ENCODE measurements at places on chromosomes 2 and 18. TPM values are rescaled to one million over a fixed set of nuclear protein-coding genes. Genes with fewer than 3 reads are reported as not detected.

Gene ACSL3
- 195 TPM for total RNA-seq

GRCh38 chr2:75431763-75432162 is 129.0 kb downstream of the EVA1A start:
- DNase-seq = no peak

GRCh38 chr2:237603049-237603717 is 12.6 kb upstream of the RAB17 start:
- DNase-seq = no peak

Gene FOXI3
- total RNA-seq = not detected

DNA sequence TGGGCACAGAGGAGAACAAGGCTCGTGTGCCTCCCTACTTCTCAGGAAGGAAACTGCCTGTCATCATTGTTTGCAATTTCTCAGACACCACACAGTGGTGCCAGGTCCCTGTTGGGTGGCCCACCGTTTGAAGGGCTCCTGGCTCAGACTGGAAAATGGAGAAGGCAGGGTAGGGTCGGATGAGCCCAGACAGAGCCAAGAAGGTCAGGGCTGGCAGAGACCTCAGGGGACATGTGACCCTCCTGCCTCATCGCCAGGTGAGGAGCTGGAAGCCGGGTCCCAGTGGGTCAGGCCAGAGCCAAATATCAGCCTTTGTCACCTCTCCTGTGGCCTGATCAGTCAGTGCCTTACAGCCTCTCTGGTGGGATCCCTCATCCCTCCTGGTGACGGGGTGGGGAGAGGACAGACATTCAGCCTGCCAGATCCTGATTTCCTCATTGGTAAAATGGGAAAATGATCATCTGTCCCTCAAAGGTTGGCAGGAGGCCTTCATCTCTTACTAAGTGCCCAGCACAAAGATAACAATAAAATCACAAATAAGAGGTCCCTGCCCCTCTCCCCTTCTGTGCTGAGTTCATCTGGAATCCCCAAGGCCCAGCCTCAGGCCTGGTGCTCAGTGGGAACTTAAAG is 117.6 kb downstream of the CAPN13 start:
- DNase-seq = no peak

Gene ERCC3
- 43.8 TPM for total RNA-seq

DNA sequence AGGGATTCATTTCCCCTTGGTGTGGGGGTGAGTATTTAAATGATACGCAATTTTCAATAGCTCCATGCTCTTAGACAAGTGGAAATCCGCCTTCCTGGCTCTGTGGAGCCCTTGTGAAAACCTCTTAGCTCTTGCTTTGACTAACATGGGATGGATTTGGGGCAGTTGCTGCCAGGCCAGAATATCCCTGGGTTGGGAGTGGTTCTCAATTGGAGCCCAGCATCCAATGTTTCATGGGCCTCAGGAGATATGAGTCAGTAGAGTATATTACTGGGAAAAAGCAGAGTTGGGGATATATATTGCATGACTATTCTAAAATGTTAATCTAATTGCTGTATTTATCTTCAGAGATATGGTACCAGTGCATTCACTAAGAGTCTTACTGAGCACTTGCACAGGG is 104.4 kb upstream of the IL1R2 start:
- no peak for DNase-seq

Gene ATP6V1C2
- total RNA-seq = under 0.01 TPM

Gene ANKRD30B
- 1.9 TPM for total RNA-seq

Gene ANKRD12
- 32.0 TPM for total RNA-seq

DNA sequence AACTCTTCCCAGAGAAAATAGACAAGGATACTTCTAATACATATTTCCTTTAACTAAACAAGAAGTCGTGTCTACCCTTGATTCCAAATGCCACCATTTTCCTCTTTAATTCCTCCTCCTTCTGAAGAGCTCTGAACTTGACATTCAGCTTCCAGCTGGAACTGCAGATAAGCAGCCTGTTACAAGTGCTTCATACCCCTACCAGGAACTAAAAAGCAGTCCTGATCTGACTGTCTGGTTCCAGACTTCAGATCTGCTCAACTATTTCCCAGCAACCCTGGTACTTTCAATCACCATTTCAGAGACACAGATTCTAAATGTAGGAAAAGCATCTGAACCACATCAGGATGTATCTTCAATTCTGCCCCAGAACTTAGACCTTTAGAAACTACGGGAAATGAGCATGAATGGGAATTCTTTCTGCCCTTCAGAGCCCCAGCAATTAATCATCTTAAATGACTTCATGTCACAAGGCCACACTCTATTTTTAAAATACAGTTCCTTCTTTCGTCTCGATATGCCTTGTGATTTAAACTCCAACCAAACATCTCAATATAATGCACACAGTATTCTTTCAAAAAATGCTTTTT is 159.5 kb downstream of the L3MBTL4 start:
- DNase-seq = no peak

DNA sequence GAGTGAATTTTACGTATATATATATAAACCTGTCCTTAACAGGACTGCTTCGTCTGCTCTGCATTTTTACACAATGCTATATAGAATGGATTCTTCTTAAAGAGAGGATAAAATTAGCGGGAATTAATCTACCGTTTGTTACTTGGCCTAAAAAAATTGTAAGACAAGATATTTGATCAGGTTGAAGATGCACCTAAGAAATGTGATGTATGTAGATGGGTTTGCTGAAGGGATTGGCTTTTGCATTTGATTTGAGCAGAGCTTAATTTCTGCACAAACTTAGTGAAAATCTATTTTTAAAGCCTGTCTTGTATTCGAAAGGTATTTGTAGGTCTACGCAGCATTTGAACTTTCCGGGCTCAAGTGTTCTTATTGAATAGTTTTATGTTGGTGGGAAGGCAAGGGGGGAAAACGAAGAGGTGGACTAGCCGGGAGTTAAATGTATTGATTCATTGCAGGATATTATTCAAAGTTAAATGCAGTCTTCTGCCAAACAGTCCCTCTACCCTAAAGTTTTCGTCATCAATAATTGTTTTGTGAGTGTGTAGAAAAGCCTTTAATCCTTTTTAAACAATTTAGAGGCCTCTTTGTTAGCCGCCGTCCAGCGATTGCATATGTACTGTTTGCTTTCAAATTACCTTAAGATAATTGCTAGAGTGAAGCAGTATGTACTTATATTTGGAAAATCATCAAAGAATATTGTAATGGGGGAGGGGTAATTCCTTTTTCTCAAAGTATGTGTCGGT is 1.2 kb downstream of the PPP1CB start:
- no peak for DNase-seq

- DNase-seq = peak; percentile 76
These were observed 88.1 kb upstream of the KLF7 start for GRCh38 chr2:207253666-207254345.

GRCh38 chr18:2984703-2985261 is 28.2 kb downstream of the LPIN2 start:
- DNase-seq = no peak

GRCh38 chr2:4930704-4931103 is 761.5 kb upstream of the SOX11 start:
- no peak for DNase-seq

- peak; percentile 41 for DNase-seq
These were observed 114.1 kb downstream of the ZNF516 start for GRCh38 chr18:76380791-76381405.

GRCh38 chr18:80109676-80110078 is 615 bp downstream of the ADNP2 start:
- peak; percentile 56 for DNase-seq

DNA sequence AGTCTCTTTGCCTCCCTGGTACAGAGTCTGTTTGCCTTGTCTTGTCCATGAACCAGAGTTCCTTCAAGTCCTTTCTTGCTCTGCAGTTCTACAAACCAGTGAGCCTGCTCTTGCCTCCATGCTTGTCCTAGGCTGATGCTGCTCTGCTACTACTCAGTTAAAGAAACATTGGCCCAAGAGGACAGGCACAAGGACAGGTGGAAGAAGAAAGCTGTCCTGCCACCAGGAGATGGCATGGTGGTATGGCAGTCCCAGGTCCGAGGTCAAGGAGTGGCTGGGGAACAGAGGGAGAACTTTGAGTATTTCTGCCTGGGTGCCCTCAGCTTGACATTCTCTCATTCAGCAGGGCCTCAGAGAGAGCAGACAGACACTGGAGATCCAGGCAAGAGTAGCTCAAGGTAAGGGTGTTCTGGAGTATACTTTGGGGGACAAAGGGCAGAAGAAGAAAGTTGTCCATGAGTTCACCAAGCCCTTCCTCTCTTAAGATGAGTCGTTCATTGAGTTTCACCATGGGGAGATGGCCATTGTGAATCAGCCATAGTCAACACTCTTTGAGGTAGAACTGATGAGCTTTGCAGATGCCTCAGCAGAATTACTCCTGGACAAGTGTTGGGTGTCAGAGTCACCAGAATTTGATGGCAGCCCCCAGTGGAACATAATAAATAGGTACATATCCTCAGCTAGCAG is 20.4 kb downstream of the TTC32 start:
- no peak for DNase-seq

Gene STAMBP
- total RNA-seq = 22.9 TPM

GRCh38 chr18:74281980-74282754 is 9.6 kb downstream of the CYB5A start:
- peak; percentile 72 for DNase-seq

GRCh38 chr18:35038881-35039491 is 2.2 kb upstream of the MAPRE2 start:
- no peak for DNase-seq

GRCh38 chr2:18430996-18431748 is 129.3 kb downstream of the RDH14 start:
- DNase-seq = no peak

- peak; percentile 51 for DNase-seq
These were observed 1.1 kb downstream of the MAP4K3 start for GRCh38 chr2:39435741-39436591.

DNA sequence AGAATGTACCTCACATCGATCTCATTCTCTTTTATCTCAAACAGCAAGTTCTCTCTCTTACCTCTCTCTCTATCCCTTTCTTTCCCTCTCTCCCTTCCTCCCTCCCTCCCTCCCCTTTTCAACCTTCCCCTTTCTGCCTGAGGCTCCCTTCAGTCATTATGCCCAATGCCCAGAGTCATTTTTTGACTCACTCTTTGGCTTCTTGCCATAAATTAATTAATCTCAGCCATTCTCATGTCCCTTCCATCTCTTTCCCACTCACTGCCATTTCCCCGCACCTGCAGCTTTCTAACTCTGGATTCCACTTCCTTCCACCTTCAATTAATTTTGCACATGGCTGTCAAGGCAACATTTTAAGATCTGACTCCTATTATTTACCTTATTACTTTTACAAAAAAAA is 60.1 kb downstream of the EVA1A start:
- no peak for DNase-seq

- no peak for DNase-seq
These were observed 53.4 kb upstream of the ACSL3 start for GRCh38 chr2:222807431-222807830.

Gene TDRD15
- not detected for total RNA-seq

DNA sequence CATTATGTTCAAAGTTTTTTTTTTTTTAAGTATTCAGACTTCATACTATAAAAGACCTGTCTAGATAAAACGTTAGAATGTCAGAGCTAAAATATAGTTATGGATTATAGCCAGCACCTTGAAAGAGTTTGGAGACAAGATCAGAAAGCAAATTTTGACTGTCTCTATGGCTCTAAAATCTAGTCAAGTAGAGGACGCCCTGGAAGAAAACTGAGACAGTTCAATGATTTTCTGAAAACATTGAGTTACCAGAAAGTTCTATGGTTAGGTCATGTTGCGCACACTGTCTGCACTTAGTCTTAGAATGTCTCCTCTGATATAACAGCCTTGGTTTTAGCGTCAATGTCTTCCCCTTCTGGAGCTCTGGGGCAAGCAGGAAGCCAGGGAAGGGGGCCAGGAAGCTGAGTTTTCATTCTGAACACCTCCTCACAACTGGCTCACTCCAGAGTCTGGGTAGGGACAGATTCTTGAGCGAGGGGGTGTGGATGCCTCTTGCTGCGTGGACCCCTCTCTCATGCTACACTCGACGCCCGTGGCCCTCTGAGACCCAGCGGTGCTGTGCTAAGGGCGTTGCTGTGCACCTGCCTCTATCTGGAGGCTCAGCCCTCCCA is 99.5 kb downstream of the RNF144A start:
- DNase-seq = no peak

Gene DAPL1
- total RNA-seq = not detected

- no peak for DNase-seq
These were observed 116.8 kb upstream of the PID1 start for GRCh38 chr2:229387866-229388265.

DNA sequence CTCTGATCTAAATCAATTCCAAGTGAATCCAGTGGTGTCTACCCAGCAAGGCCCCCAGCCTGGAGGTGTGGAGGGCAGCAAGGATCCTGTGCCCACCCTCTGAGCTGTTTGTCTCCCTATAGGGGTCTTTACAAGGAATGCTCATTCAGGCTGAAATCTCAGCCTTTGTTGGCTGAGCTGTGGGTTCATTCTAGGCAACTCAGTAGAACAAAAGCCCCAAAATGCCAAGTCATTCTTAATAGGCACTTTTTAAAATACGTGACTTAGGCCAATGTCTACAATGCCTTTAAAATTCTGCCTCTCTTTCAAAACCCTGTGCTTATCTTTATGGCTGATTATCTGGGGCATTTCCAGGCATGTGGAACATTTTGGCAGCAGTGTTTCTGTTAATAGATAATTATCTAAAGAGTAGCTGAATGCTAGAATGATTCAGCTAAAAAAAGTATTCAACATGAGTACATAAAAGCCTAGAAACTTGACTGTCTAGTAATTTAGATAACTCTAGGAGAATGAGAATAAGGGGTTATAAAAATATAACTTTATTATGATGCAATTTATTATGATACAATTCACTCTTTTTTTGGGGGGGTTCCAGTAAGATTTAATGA is 7.4 kb downstream of the UGT1A6 start:
- peak; percentile 97 for DNase-seq

Gene NXPH2
- under 0.01 TPM for total RNA-seq

GRCh38 chr2:74079522-74080341 is 68.0 kb downstream of the BOLA3 start:
- peak; percentile 8 for DNase-seq

Gene DPYSL5
- total RNA-seq = not detected

Gene TM4SF20
- total RNA-seq = under 0.01 TPM

DNA sequence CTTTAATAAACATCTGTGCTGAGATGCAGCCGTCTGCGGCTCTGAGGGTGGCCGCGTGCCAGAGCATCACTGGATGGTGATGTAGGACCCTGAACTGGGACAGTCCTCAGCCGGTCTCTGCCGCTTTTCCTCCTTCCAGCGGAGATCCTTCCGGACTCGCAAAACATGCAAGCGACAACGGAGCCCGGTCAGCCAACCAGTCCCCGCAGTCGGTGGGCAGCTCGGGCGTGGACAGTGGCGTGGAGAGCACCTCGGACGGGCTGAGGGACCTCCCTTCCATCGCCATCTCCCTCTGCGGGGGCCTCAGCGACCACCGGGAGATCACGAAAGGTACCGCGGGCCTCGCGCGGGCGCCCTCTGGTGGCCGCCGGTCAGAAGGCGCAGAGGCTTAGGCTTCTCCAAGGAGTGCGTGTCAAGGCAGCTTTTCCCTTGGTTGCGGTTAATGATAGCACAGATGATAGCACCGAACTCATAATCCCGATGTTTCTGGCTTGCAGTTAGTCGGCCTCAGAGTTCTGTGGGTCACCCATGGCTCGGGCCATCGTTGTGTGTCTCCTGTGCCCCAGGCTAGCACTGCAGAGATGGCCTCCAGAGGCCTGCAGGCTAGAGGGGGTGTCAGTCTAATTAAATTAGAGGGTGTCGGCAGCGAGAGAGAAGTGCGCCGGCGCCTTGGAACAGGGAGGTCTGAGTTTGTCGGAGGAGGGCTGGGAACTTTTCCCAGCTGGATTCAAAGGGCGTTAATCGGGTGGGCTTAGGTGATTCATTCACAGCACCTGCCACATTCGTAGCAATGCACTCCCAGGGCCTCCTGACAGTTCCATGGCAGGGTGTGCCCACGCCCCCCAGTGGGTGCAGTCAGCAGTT is 38.5 kb downstream of the LPIN1 start:
- peak; percentile 53 for DNase-seq

Gene KCNG2
- total RNA-seq = under 0.01 TPM
